ENCODE measurements at places on chromosomes 7 and 10. TPM values are rescaled to one million over a fixed set of nuclear protein-coding genes. Genes with fewer than 3 reads are reported as not detected.

GRCh38 chr10:71667387-71667752, 52.2 kb downstream of the C10orf105 start:
- no peak for DNase-seq
- no peaks in the 10 kb centered on the region for H3K4me1 ChIP-seq
- no peak overlapping the region for H3K27ac ChIP-seq
- no peaks in the 10 kb centered on the region for H3K27me3 ChIP-seq
- H3K36me3 ChIP-seq = no peaks in the 10 kb centered on the region

DNA sequence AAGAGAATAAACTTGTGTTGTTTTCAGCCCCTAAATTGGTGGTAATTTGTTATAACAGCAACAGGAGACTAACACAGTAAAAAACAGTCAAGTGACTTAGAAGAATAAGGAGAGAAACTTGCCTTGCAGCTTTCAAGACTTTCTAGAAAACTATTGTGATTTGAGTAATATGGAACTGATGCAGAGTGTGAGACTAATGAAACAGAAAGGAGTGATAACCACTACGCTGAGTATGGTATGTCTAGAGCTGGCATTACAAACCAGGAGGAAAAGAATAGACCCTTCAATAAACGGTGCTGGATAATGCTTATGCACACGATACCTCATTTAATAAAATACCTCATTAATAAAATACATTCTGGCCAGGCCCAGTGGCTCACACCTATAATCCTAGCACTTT, 99.9 kb downstream of the CREM start:
- no peak for DNase-seq
- no peak overlapping the region for H3K27ac ChIP-seq
- H3K4me1 ChIP-seq = peaks cover 7% of the 10 kb centered on the region
- H3K36me3 ChIP-seq = no peaks in the 10 kb centered on the region
- no peaks in the 10 kb centered on the region for H3K27me3 ChIP-seq

- H3K27ac ChIP-seq = no peak overlapping the region
- H3K4me3 ChIP-seq = no peak overlapping the region
- peaks cover 36% of the 10 kb centered on the region for H3K4me1 ChIP-seq
- no peaks in the 10 kb centered on the region for H3K27me3 ChIP-seq
- H3K36me3 ChIP-seq = no peaks in the 10 kb centered on the region
These were observed 35.0 kb downstream of the INPP5A start for GRCh38 chr10:132572545-132572937.

GRCh38 chr10:35493196-35494118, 111.7 kb upstream of the GJD4 start:
- H3K4me1 ChIP-seq = peaks cover 35% of the 10 kb centered on the region
- no peak for DNase-seq
- H3K4me3 ChIP-seq = no peak overlapping the region
- H3K27ac ChIP-seq = no peak overlapping the region

- no peaks in the 10 kb centered on the region for H3K27me3 ChIP-seq
- DNase-seq = no peak
- H3K4me3 ChIP-seq = no peak overlapping the region
- H3K4me1 ChIP-seq = no peaks in the 10 kb centered on the region
These were observed 550.7 kb downstream of the TYW1 start for GRCh38 chr7:67547183-67547907.

- DNase-seq = no peak
- H3K27ac ChIP-seq = peak overlapping the region; percentile 55
- H3K36me3 ChIP-seq = no peaks in the 10 kb centered on the region
- H3K27me3 ChIP-seq = no peaks in the 10 kb centered on the region
These were observed 13.0 kb upstream of the HUS1 start for GRCh38 chr7:47992446-47992845.

DNA sequence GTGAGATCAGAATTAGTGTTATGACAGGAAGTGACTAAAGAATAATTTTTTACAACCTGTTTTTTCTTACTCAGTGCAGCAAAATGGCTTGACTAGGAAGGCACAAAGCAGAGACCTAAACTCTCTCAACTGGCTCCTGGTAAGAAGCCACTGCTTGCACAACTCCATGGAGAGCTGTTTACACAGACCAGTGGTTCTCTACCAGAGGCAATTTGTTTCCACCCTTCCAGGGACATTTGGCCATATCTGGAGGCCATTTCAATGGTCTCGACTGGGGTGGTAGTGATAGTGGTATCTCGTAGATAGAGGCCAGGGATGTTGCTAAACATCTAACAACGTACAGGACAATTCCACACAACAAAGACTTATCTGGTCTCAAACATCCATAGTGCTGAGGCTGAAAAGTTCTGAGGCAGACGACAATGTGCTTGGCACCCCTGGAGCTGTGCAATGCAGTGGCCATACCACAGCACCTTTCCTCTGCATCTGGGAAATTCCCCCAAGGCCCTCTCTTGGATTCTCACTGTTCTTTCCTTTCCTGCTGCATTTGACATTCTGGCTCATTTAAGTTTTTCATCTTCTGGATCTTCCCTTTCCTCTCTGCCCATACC, 105.4 kb upstream of the LAMB4 start:
- H3K27me3 ChIP-seq = no peaks in the 10 kb centered on the region
- H3K4me1 ChIP-seq = no peaks in the 10 kb centered on the region
- no peak for DNase-seq
- H3K27ac ChIP-seq = no peak overlapping the region
- H3K36me3 ChIP-seq = no peaks in the 10 kb centered on the region
- no peak overlapping the region for H3K4me3 ChIP-seq

Gene SYNPO2L
- not detected for total RNA-seq

Gene IRF5
- 9.1 TPM for total RNA-seq

Gene MYH16
- not detected for total RNA-seq

Gene TMEM213
- not detected for total RNA-seq
